Posterior cingulate gyrus (tissue), 11 donors: ENCODE measurements at places on chromosomes 7 and 10.

- no peak for DNase-seq
Measured at GRCh38 chr10:69663369-69663947, 33.4 kb downstream of the FAM241B start.

DNA sequence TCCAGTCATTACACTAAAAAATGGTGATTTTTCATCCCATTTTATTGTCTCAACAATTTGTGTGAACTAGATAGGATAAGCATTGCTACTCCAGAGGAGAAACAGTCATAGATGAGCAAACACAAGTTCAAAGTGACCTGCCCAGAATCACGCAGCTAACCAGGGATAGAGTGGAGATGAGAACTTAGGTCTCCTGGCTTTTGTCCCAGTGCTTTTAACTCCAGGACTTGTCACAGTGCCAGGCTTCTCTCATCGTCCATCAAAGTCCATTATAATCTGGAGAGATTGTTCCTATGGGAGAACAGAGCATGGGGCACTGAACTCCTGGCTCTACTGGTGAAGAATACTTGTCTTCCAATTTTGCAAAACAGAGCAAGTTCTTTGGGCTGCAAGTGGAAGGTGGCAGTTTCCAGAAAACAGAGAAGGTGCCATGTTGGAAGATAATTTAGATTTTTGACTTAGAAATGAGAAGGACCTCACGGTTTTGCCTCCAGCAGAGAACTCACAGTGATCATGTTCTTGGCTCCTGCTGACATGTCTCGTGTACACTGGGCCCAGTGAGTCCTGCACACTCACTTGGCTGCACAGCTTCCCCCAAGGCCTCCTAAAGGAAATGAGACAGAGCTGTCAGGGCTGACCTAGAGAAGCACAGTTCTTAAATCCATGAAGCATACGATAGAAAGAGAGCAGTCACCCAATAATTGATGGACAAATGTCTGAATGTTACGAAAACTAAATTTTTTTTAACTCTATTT lies 322.9 kb upstream of the NRP1 start:
- DNase-seq: no peak

GRCh38 chr10:21603721-21604120 lies 69.7 kb downstream of the MLLT10 start:
- no peak for DNase-seq

DNA sequence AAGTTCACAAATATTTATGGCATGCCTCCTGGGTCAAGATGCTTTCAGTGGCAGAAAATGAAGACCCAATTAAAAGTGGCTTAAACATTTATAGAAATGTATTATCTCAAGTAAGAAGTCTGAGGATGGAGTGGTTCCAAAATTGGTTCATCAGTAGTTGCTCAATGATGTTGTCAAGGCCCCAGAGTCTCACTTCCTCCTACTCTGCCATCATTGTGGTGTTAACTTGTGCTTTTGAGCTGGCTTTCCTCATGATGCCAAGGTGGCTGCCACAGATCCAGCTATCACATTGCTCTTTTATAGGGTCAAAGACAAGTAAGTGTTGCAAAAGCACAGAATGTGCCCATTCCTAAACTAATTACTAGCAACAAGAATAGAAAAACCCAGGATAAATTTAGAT lies 404.6 kb upstream of the NRP1 start:
- no peak for DNase-seq

DNA sequence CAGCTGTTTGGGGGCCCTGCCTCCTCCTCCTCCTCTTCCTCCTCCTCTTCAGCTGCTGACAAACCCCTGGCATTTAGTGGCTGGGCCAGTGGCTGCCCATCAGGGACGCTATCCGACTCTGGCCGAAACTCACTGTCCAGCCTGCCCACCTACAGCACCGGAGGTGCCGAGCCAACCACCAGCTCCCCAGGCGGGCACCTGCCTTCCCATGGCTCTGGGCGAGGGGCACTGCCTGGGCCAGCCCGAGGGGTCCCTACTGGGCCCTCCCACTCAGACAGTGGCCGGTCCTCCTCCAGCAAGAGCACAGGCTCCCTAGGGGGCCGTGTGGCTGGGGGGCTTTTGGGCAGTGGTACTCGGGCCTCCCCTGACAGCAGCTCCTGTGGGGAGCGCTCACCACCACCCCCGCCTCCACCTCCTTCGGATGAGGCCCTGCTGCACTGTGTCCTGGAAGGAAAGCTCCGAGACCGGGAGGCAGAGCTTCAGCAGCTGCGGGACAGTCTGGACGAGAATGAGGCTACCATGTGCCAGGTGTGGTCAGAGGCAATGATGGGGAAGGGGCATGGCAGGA lies 4.1 kb downstream of the LZTS2 start:
- DNase-seq: no peak

- no peak for DNase-seq
Measured at GRCh38 chr7:24059775-24060174, 224.2 kb upstream of the NPY start.

GRCh38 chr7:42926204-42926603 lies 5.8 kb downstream of the PSMA2 start:
- DNase-seq: no peak

DNA sequence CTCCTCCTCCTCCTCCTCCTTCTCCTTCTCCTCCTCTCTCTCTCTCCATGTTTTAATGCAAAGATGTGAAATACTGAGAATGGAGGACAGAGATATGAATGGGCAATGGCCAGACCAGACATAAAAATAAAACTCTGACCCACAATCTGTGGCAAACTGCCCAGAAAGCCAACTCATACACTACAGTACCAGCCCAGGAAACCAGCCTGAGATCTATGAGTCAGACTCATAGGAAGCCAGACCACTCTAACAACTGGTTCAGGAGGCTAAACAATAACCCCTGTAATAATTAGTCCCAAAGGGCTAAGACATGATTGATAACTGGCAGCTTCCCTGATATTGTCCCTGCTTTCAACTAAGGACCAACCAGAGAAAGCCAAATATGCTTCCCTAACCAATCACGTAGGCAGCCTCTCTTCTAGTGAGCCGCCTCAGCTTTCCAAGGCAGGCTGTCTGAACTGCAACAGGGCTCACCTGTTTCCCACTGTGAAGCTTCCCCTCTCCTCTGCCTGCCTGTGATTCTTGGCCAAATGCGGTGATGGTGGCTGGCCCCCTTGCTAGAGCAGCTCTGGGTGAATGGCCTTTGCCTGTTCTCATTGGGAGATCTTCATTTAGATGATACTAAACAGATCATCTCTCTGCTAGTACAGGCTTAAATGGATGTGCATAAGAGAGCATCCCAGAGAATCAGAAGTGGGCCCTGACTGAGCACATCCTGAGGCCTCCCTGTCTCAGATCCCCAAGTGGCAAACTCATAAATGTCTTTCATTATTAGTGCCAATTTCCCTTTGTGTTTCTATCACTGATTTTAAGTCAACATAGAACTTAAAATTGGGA lies 817.6 kb downstream of the TNS3 start:
- no peak for DNase-seq

DNA sequence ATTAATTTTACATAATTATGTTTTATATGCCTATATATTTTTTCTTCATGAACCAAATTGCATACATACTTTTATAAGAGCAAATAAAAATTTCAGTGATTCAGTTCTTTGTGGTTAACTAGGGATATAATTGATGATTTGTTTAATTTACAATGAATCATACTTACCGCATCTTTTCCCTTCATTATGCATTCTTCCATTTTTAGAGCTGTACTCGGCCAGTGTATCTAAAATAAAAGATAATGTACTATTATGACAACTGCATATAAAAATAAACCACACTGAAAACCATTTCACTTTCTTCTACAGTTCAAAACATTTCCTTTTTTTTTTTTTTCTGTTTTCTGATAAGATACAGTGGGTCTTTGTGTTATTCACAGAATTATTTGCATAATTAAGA lies 179.9 kb downstream of the SEMA3E start:
- no peak for DNase-seq

- DNase-seq: no peak
Measured at GRCh38 chr10:33506838-33507661, 172.6 kb upstream of the NRP1 start.

- no peak for DNase-seq
Measured at GRCh38 chr7:148026713-148027112, 563.9 kb upstream of the C7orf33 start.

- no peak for DNase-seq
Measured at GRCh38 chr10:3167611-3168330, 4.8 kb downstream of the PITRM1 start.

- no peak for DNase-seq
Measured at GRCh38 chr10:7945469-7946187, 108.9 kb upstream of the GATA3 start.

GRCh38 chr7:129980667-129981066 lies 27.9 kb upstream of the UBE2H start:
- no peak for DNase-seq

- DNase-seq: no peak
Measured at GRCh38 chr7:51357821-51358220, 41.2 kb upstream of the COBL start.

DNA sequence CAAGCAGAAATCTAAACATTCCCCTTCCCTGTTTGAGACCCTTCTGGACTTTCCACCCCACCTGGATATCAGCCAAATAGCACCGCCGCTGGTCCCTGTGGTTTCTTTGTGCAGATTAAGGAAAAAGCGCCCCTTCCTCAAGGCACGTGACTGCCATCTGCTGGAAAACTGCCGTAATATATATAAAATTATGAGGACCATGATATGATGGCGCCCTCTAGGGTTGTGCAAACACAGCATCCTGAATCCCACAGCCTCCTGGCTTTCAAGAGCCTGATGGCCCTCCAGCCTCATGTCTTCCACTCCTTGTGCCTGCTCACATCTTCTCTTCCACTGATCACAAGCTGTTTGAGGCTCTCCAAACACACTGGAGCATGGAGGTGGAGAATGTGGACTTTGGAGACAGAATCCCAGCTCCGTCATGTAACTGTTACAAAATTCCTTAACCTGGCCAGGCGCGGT lies 121.3 kb downstream of the MYL10 start:
- DNase-seq: peak; percentile 25

- DNase-seq: peak; percentile 84
Measured at GRCh38 chr7:37193087-37193774, 255.4 kb downstream of the ELMO1 start.

DNA sequence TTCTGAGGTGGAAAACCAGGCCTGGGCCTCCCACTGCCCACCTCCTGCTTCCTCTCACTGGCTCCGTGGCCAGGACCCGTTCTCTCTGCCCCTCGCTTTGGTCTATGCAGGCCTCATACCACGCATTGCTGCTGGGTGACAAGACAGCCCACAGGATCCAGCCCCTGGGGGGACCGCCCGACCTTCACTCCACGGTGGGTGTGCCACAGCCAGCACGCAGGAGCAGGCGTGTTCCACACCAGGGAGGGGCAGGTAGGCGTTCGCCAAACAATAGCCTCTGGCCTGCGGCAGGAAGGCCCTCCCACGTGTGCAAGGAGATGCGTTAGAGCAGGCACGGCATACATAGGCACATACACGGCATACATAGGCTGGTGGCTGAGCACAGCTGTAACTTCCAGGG lies 233.4 kb downstream of the WDR37 start:
- no peak for DNase-seq

DNA sequence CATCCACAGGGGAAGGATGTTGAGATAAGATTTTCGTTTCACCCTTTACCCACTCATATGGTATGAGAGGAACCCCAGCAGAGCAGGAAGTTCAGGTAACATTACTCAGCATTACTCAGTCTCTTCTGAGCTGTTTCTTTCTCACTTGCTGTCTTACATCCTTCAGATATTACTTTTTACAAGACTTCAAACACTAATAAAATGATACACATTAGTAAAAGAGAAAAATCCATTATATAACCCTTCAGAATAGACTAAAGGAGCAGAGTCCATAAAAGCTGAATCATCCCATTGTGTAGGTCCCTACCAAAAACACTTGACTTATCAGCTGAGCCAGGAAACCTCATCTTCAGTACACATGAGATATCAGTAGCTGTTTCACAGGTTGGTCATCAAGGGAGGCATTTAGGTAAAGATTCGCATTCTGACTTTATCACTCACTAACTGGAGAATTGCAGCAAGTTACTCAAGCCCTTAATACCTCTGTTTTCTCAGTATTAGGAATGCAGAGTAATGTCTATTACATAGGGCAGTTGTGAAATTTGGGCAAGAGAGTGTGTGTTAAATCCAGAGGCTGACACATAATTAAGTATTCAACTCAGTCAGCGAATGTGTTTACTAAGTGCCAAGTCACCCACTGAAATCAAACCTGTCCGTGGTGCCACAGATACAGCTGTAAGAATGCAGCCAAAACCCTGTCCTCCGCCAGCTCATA lies 44.7 kb downstream of the KLF6 start:
- no peak for DNase-seq

DNA sequence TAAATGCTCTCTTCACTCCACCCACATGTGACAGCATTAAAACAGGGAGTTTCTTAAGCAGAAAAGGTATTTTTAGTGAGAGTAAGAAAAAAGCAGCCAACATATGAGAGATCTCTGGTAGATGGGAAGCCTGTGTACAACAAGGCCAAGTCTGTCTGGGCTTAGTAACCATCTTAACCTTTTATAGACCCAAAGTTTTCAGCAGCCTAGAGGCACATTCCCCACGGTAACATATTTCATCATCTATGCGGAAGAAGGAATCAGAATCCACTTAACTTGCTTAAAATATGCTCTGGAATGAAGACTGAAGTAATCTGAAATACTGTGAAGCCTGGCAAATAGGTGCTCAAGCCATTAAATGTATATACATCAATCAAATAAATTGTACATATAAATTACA lies 127.8 kb downstream of the RAPGEF5 start:
- DNase-seq: no peak

GRCh38 chr7:47354831-47355541 lies 226.9 kb downstream of the TNS3 start:
- DNase-seq: no peak

DNA sequence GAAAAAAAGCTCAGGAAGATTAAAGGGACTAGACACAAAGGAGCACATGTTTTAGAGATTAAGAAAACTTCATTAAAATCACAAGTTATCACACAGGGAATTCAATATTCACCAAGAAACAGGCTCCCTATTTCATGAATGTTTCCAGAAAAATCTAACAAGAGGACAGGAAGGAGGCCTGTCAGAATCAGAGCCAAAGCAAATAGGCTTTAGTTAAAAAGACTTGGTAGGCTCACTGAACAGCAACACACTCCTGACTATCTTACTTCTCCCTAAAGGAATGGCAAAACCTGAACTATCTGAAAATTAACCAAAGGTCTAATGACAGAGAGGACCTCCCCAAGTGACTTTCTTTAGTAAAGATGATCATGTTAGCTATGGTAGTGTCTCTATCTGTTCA lies 188.3 kb upstream of the MEOX2 start:
- no peak for DNase-seq

DNA sequence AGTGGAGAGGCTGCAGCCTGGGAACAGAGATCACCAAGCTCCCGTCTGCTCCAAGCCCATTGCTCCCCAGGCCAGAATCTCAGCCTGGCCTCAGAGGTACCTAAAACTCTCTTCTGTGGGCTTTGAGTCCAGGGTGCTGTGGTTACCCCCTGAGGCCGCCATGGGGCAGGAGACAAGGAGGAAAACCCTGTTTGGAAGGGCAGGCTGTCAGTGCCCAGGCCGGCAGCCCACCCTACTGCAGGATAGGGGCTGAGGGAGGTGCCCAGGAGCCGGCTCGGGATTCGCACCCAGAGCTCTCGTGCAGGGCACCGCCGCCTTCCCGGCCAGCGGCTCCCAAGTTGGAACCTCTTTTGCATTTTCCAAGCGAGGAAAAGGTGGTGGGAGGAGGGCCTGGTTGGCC lies 24.5 kb downstream of the UNCX start:
- DNase-seq: no peak
